ENCODE measurements at places on chromosomes 7 and 10. TPM values are rescaled to one million over a fixed set of nuclear protein-coding genes. Genes with fewer than 3 reads are reported as not detected.

- no peak for DNase-seq
Observed at GRCh38 chr10:16799621-16800020, 17.6 kb downstream of the RSU1 start.

- no peak for DNase-seq
Observed at GRCh38 chr10:126596472-126597016, 73.9 kb downstream of the C10orf90 start.

GRCh38 chr7:129607471-129608120 lies 3.9 kb upstream of the NRF1 start:
- no peak for DNase-seq

DNA sequence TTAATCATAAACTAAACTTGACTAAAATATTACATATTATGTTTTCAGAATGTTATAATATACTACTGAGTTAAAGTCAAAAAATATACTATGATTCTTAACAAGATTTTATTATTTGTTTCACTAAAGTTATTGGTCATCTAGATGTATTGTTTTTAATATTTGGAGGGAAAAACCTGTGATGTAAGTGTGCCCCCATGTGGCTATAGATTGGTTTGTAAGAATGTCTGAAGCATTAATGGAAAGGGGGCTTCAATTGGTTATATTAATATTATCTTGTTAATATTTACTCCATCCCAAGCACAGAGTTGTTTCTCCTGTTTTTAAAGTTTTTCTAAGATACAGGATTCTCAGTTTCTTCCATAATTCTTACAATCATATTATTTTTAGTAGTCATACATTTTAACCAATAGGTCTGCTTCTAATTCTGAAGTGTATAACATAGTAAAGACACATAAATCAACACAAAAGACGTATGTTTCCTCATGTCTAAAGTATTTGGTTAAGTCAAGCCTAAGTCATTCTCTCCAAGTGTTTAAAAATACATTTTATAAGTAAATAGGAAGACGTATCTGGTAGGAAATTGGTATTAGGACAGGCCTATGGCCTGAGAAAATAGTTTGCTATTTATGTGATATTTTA lies 58.0 kb downstream of the GNAT3 start:
- DNase-seq, result peak; percentile 61

DNA sequence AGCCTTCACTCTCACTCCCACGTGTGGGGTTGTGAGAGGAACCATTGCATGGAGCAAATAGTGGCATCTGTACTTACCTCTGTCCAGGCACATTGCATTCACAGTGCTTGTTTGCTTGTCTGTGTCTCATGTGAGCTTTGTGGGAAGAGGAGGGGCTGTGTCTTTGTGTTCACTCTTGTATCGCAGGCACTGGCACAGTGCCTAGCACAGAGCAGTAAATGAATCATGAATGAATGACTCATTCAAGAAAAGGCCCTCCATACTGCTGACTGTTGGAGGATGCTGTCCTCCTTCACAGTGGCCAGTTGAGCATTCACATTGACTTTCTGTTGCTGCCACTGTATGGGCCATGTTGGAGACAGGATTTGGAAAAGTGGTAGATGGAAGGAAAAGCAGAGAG lies 125.3 kb downstream of the SORCS3 start:
- no peak for DNase-seq

DNA sequence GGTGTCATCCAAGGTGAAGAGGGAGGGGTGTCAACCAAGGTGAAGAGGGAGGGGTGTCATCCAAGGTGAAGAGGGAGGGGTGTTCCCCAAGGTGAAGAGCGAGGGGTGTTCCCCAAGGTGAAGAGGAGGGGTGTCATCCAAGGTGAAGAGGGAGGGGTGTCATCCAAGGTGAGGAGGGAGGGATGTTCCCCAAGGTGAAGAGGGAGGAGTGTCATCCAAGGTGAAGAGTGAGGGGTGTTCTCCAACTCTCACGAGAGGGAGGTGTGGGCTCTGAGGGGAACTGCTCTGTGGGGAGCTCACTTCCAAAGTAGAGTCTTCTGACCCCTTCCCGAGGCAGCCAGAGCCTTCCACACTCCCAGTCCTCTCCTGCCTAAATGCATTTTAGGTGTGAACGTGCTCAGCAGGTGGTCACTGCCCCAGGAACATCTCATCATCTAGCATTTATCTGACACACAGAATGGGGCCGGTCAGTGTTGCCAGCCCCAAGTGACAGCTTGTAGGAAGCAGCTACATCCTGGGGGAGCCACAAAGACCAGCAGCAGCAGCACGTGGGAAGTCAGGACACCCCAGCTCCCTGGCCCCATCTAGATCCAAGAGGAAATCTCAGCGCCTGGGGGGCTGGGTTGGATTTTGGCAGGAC lies 323.8 kb downstream of the GLRX3 start:
- no peak for DNase-seq

DNA sequence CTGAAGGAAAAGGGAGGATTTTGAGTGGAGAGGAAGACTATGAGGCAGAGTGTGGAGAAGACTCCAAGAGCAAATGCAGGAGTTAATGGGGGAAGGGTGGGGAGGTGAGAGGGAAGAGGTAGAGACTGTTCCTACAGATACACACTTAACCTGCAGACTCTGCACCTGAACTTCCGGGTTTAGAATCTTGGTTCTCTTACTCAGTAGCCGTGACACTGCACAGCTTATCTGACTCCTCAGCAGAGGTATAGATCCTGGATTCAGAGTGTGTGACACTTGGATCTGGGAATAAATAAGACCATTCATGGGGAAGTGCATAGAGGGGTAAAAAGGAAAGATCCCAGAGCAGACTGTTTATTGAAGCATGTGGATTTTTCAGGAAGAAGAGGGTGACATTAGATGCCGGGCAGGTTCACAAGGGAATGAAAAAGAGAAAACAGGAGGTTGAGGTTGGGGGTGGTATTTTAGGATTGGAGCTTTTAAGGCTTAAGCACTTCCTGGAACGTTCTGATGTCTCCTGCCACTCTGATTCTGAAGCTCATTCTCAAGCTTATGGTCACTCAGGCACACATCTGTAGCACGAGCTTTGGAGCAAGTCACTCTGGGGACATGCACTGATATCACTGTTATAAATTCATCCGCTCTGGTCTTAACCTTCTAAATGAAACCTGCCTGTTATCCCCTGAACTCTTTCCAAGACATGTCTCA lies 5.7 kb upstream of the ZC3HAV1L start:
- DNase-seq, result no peak

- no peak for DNase-seq
Observed at GRCh38 chr10:75375838-75376237, 25.7 kb downstream of the ZNF503 start.

- DNase-seq, result peak; percentile 100
Observed at GRCh38 chr10:69123747-69124562, at the start of gene VPS26A. Gene VPS26A (plus strand): TSS chr10:69124178. CDS start chr10:69124278, 100 bp downstream.

GRCh38 chr10:21191512-21191911 lies 294.4 kb upstream of the NEBL start:
- DNase-seq, result no peak

DNA sequence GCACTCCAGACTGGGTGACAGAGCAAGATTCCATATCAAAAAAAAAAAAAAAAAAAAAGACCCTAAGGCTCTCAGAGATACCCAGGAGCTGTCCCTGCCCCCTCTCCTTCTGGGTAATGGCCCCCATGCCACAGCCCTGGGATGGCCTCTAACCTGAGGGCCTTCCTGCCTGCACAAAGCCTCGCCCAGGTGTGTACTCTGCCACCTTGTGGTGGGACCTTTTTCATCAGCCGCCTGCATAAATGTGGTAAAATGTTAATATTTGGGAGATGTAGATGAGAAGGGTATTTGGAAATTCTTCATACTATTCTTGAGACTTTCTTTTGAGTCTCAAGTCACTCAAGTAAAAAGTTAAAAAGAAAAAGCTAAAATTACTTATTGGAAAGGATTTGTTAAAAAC lies 46.3 kb upstream of the RNF216 start:
- no peak for DNase-seq

DNA sequence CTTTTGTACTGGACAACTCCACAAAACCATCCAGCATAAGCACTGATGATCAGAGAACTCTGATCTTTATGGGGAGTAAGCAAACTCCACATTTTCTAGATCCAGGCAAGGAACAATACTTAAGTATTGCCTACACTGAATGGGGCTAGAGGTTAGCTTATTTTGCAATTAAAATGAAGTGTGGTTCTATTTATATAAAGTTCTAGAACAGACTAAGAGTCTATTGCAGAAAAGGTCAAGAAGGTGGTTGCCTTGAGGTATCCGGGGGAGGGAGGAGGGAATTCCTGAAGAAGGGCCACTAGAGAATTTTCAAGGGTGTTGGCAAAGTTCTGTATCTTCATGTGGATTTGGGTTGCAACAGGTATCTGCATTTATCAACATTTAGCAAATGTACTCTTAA lies 477.9 kb downstream of the PLXNA4 start:
- no peak for DNase-seq

DNA sequence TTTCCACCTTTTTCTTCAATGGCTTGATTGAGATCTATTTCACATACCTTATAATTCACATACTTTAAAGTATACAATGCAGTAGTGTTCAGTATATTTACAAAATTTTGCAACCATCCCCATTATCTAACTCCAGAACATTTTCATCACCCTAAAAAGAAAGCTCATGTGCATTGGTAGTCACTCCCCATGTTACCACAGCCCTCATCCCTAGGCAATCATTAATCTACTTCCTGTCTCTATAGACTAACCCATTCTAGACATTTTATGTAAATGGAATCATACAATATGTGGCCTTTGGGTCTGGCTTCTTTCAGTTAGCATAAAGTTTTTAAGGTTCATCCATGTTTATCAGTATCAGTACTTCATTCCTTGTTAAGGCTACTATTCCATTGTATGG lies 214.2 kb downstream of the WDR11 start:
- DNase-seq, result no peak

DNA sequence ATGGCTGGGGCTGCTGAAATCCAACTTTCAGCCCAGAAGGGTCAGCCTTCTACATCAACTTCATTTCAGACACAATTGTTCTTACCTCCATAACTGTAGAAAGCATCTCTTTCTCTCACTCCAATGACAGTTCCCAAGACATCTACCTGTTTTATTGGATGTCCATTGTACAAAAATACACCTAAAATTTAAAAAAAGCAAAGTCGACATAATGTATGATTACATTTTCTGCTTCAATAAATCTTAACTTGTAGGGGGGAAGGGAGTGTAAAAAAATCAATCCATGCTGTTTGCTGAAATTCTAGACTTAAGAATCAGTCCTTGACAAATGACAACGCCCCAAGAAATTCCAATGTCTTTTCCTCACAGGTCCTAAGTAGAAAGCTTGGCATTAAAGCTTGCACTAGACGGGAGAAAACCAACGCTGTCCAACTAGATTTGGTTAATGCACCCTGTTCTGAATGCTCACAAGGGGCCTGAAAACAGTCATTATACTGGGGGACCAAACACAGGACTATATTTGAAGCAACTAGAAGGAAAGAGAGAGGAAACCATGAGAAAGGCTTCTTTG lies 7.5 kb downstream of the STN1 start:
- no peak for DNase-seq

DNA sequence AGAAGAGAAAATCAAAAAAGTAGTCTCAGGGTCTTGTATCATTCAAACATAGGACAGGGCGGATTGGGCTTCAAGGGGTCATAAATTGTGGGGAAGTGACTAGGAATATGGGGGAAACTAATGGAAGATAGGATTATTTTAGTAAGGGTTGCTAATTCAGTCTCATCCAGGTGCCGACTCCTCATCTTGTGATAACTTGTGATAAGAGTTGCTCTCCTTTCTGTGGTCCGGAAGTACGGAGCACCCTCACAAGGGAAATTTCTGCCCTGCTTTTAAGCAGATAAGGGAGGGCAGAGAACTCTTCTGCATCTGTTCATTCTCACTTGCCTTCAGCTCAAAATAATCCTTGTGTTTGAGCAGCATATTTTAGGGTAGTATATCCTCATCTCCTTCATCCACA lies 436.4 kb upstream of the LRGUK start:
- DNase-seq, result no peak

GRCh38 chr7:157876469-157877285 lies 539.9 kb downstream of the DNAJB6 start:
- DNase-seq, result no peak

GRCh38 chr10:72311667-72312066 lies 37.9 kb downstream of the DDIT4 start:
- no peak for DNase-seq

DNA sequence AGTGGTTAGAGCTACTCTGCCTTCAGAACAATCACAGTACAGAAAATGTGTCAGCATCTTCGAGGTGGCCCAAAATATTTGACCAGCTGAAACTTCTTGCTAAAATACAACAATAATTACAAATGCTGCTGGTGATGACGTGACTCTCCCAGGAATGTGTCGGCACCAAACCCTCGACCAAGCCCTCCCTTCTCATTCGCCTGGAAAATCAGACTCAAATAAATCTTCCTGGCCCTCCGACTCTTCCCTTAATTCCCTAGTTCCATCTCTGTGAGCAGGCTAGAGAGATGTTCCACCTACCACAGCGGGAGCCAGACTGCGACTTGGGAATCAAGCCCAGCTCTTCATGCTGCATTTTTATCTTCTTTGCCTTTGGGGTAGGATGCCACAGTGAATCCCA lies 4.1 kb downstream of the PRSS2 start:
- no peak for DNase-seq

- DNase-seq, result no peak
Observed at GRCh38 chr7:80182630-80183276, 48.1 kb downstream of the GNAI1 start.

DNA sequence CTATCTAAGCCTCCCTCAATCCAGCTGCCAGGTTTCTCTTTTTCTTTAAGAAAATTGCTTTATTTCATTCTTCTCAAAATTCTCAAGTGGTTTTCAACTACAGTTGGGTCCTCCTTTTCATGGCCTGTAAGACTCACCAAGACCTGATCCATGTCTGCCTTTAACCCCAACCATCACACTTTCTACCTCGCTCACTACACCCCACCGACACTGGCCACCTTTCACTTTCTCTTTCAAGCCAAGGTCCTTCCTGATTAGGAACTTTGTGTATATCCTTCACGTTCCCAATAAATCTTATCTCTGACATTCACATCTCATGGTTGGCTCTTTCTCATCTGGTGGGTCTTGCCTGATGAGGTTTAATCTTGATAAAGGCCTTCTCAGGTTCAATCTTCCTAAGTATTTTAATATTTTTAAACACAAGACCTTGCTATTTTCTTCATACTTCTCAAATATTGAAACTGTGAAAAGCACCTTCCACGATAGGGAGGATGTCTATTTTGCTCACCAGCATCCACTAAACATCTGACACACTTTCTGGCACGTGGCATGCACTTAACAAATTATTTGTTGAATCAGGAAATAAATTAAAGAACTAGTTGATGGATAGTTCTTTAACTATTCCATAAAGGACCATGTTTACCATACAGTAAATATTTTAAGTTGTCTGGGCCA lies 624.8 kb downstream of the GRID1 start:
- DNase-seq, result no peak

CLRN3 gene
- total RNA-seq, result 9.4 TPM

NT5C3A gene
- 29.0 TPM for total RNA-seq

CUX1 gene
- total RNA-seq, result 126 TPM

HMX2 gene
- 0.25 TPM for total RNA-seq

DYDC1 gene
- total RNA-seq, result not detected

GET4 gene
- 44.8 TPM for total RNA-seq

SEMA4G gene
- 6.1 TPM for total RNA-seq

MYOZ1 gene
- 3.5 TPM for total RNA-seq

SCART1 gene
- 3.9 TPM for total RNA-seq

CDK5 gene
- total RNA-seq, result 9.1 TPM
